Activated CD4-positive, alpha-beta T cell treated with anti-CD3 and anti-CD28 coated beads, Interleukin-2, amount 50 U/mL, for 4 hours (primary cell): ENCODE measurements at places on chromosomes 7 and 10.

DNA sequence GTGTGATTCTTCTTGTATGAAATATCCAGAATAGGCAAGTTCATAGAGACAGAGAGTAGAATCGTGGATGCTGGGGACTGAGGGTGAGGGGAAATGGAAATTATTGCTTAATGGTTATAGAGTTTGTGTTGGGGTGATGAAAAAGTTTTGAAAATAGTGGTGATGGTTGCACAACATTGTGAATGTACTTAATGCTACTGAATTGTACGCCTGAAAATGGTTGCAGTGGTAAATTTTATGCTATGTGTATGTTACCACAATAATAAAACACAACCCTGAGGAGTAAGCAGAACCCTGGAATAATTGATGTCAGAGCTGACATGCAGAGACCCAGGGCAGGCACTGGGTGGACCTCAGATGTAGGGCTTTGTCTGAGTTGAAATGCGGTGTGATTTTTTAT, 57.6 kb downstream of the TACR2 start:
- no peak for DNase-seq

GRCh38 chr7:80974396-80975358, 55.8 kb upstream of the SEMA3C start:
- no peak for DNase-seq

DNA sequence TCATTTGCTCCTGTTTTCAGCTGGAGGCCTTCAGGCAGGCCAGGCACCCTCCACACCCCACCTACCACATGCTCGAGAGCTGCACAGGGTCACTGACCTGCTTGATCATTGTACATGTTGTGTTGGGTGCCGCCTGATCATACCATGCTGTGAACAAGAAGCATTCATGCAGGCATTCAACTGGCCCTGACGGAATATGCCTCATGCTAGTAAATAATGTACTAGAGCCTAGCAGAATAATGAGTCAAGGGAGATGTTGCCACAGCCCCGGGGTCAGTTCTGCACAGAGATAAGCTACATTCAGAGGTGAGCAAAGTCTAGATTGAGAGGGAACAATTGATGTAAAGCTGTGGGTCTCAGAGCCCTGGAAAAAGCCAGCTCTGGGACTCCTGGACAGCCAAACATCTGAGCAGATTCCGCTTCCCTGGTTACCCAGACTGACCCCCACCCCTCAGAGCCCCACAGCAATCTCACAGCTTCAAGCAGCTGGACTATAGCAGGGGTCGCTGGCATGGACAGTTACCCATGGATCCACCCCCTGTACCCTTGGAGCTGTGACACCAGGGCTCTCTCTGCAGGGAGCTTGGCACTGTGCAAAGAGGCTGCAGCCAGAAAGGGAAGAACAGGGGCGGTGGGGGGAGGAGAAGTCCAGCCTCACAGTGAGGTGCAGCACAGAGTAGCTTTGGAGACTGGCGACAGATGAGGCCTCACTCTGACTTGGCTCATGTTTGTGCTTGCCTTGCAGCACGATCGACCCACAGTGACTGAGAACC, 86.6 kb downstream of the FRMPD2 start:
- no peak for DNase-seq

DNA sequence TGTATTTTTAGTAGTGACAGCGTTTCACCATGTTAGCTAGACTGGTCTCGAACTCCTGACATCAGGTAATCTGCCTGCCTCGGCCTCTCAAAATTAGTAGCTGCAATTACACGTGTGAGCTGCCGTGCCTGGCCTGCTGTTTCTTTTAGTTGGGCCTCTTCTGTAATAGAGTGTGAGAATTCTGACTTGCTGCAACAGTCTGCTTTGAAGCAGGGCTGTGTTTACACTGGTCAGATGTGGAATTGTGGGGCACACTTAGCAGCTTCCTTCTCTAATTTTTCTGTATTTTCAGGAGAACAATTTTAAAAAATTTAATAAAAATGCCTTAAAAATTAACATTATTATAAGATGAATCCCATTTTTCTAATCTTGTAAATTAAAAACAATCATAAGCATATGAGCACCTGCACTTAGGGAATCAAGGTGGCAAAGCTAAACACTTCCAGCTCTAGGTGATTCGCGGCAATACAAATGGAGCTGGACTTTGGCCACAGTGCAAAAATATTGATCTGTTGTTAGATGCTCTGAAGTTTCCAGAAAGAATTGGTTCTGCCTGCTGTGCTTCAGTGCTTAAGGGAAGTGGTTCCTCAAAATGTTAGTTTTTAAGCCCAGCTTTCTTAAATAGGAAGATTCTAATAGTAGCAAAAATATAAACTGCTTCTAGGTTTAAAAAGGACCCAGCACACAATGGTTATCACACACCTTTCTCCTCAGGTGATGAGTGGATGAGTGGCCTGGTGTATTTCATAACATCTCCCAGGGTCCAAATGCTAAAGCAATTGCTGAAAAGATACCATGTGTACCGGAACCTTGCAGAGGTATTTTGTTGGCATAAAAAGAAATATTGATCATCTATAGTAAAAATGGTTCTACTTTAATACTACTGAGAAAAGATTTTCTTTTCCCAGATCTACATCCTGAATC, 63.5 kb upstream of the ATRNL1 start:
- DNase-seq: no peak

- no peak for DNase-seq
These were observed 174.4 kb upstream of the LYZL2 start for GRCh38 chr10:30803892-30804322.

GRCh38 chr7:101828301-101829020, 11.0 kb downstream of the CUX1 start:
- DNase-seq: no peak

- DNase-seq: no peak
These were observed 404.2 kb upstream of the RNF32 start for GRCh38 chr7:156236181-156236889.

- no peak for DNase-seq
These were observed 169.2 kb downstream of the CTTNBP2 start for GRCh38 chr7:117704063-117704462.

DNA sequence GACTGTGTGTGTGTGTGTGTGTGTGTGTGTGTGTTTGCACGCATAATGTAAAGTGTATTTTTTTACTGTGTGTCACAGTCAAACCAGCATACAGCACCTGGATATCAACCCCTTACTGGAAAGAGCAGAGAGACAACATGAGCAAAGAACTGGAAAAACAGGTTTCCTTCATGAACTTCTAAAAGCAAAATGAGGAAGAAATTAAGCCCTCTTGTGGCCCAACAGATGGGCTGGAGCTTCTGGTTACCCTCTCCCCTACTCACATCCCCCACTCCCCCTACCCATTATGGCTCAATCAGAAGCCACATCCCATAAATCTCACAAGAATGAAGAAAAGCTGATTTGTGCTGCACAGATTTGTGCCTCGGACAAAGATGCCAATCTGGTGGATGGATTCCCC, 36.2 kb downstream of the PDE1C start:
- no peak for DNase-seq

- DNase-seq: no peak
These were observed 374.0 kb upstream of the STEAP1 start for GRCh38 chr7:89780291-89780690.

- DNase-seq: no peak
These were observed 575.6 kb downstream of the POM121L12 start for GRCh38 chr7:53611043-53611442.

- DNase-seq: no peak
These were observed 55.4 kb downstream of the CALD1 start for GRCh38 chr7:134834689-134835462.

GRCh38 chr7:50355817-50356178, 51.3 kb downstream of the IKZF1 start:
- no peak for DNase-seq

DNA sequence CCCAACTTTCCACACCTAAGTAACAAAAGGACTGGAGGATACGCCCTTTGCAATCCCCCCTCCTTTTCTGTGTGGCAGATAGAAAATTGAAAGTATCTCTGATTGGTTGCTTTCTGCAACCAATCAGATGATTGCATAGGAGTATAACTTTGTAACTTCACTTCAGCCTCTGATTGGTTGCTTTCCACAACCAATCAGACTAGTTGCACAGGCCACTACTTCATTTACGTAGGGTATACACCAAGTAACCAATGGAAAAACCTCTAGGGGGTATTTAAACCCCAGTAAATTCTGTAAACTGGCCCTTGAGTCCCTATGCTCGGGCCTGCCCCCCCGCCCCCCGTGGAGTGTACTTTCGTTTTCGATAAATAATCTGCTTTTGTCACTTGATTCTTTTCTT, 1080.4 kb downstream of the CNTNAP2 start:
- DNase-seq: no peak

DNA sequence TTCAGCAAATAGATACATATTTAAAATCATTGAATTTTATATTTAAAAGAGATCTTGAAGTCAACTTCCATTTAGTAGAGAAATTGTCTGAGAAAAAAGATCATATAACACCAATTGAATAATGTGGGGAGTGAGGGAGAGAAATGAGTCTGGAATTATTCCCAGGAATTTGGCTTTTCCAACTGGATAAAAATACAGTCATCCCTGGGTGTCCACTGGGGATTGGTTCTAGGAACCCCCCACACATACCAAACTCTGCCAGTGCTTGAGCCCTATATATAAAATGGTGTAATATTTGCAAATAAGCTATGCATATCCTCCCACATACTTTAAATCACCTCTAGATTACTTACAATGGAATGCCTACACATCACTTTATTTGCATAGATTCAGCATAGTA, 162.8 kb upstream of the SEMA3C start:
- DNase-seq: no peak
